ENCODE measurements at places on chromosomes 7 and 10.

- no peak for DNase-seq
These were observed 10.9 kb upstream of the PTN start for GRCh38 chr7:137354396-137354795.

DNA sequence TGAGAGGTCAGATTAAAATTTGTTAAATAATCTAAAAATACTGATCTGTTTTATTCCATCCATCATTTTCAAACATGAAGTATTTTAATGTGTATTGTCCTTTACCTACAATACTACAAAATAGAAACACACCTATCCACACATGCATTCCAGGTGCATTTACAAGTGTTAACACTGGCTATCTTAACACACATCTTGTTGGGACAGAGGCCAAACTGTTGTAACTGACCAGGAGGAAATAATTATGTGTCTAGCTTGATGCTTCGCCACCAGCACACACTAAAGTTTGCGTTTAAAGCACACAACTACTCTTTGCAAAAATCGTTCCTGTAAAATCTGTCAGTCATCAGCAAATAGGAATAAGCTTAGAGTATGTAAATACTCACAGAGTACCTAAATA is 2.8 kb downstream of the PANK1 start:
- no peak for DNase-seq

- DNase-seq: peak; percentile 69
These were observed 262.8 kb upstream of the AOAH start for GRCh38 chr7:36986948-36987724.

GRCh38 chr10:27153329-27153728 is 855 bp downstream of the YME1L1 start:
- DNase-seq: no peak

GRCh38 chr10:49144058-49144720 is 10.4 kb upstream of the FAM170B start:
- DNase-seq: no peak

DNA sequence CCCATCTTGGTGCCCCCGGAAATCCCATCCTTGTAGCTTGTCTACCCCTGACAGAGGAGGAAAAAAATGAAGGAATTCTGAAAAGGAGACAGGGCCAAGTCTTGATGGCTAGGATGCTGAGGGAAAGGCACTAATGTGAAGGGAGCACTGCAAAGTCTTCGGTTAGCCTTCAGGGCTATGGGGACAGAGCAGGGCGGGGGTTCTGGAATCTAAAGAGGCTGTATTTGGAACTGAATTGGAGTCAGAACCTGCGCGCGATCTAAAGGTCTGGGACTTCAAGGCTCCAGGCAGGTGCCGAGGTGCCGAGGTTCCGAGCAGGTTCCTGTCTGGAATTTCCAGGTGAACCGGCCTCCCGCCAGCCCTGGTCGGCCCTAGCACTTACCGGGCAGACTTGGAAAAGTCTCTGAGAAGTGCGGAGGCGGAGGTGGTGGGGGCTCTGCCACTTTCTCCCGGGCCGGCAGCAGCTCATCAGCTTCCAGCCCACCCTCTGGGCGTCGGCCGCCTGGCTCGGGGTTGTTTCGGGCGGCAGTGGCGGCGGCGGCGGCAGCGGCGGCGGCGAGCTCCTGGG is 781 bp downstream of the GBX1 start:
- DNase-seq: no peak

GRCh38 chr7:645606-646005 is 80.9 kb upstream of the DNAAF5 start:
- no peak for DNase-seq

- DNase-seq: no peak
These were observed 516.7 kb upstream of the CELF2 start for GRCh38 chr10:10500937-10501336.

DNA sequence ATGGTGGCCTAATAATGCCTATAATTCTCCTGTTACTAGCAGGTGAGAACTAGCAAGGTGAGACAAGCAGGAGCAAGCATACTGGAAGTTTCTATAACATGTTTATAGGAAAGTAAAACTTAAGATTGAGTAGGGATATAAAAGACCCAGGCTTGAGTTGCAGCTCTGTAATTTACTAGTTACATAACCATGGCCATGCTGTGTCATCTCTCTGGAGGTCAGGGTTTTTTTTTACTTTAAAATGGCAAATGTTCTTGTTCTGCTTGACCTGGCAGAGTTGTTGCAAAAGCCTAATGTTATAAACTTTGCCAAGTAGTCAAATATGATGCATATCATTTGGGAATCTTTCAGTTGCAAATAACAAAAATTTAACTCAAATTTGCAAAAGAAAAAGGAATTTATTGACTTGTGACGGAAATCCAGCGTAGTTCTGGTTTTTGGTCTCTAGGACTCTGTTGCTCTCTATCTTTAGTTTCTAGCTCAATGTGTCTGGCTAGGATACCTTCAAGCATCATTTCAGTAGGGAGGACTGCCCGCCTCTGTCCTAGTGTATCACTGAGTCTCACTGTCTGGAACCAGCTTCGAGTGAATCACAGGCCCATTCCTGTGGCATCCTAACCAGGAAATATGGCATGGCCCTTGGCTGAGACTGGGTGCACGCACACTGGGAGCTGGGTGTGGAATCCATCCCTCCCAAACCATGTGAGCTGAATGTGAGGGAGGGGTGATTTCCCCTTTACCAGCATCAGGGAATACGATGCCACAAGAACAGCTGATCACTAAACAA is 67.9 kb downstream of the ADAM22 start:
- DNase-seq: no peak
